Bronchial smooth muscle cell (primary cell): ENCODE measurements at places on chromosomes 2 and 18. TPM values are rescaled to one million over a fixed set of nuclear protein-coding genes. Genes with fewer than 3 reads are reported as not detected.

SERPINB2 gene
- total RNA-seq = 1.4 TPM in 1 of 2 replicates, not detected in the other

TXNDC2 gene
- total RNA-seq = 0.16 TPM in 1 of 2 replicates, not detected in the other

SP5 gene
- total RNA-seq = not detected in 2 replicates

TRIM43 gene
- total RNA-seq = not detected in 2 replicates

ADGRF3 gene
- not detected in 2 replicates for total RNA-seq

HOXD11 gene
- not detected in 2 replicates for total RNA-seq

KCNJ3 gene
- not detected in 2 replicates for total RNA-seq

ERFE gene
- total RNA-seq = 0.32 and 1.3 TPM in 2 replicates

CABYR gene
- total RNA-seq = 4.7 and 5.0 TPM in 2 replicates

YIPF4 gene
- total RNA-seq = 12.1 and 13.1 TPM in 2 replicates

ASPRV1 gene
- 0.32 and 0.43 TPM in 2 replicates for total RNA-seq

SLC23A3 gene
- 0.63 and 2.5 TPM in 2 replicates for total RNA-seq

IL36G gene
- not detected in 2 replicates for total RNA-seq

PLA2R1 gene
- 13.6 and 18.1 TPM in 2 replicates for total RNA-seq

ANO7 gene
- total RNA-seq = 0.09 and 0.63 TPM in 2 replicates

NT5C1B gene
- not detected in 2 replicates for total RNA-seq

CXCR2 gene
- total RNA-seq = not detected in 2 replicates

ERICH2 gene
- 1.2 TPM in 1 of 2 replicates, not detected in the other for total RNA-seq

SLC20A1 gene
- total RNA-seq = 22.1 and 53.0 TPM in 2 replicates

DSC2 gene
- under 0.01 and 0.09 TPM in 2 replicates for total RNA-seq

UGT1A10 gene
- not detected in 2 replicates for total RNA-seq

SLC4A5 gene
- 0.16 and 0.26 TPM in 2 replicates for total RNA-seq

ATP5F1A gene
- total RNA-seq = 802 and 836 TPM in 2 replicates

ADNP2 gene
- total RNA-seq = 7.4 and 10.6 TPM in 2 replicates

ATP5MC3 gene
- 72.4 and 99.9 TPM in 2 replicates for total RNA-seq

ASXL3 gene
- total RNA-seq = under 0.01 and 0.69 TPM in 2 replicates

MYO1B gene
- total RNA-seq = 37.9 and 84.0 TPM in 2 replicates

FAHD2A gene
- 22.2 and 22.7 TPM in 2 replicates for total RNA-seq

RELCH gene
- total RNA-seq = 23.2 and 29.1 TPM in 2 replicates

DSG1 gene
- total RNA-seq = not detected in 2 replicates

PKDCC gene
- total RNA-seq = 30.3 and 53.1 TPM in 2 replicates

FAM228B gene
- 6.1 and 10.6 TPM in 2 replicates for total RNA-seq

POTEJ gene
- not detected in 2 replicates for total RNA-seq

PLGLB1 gene
- total RNA-seq = 0.32 TPM in 1 of 2 replicates, not detected in the other

RAB6C gene
- not detected in 2 replicates for total RNA-seq

FARSB gene
- total RNA-seq = 4.7 and 6.0 TPM in 2 replicates

CD226 gene
- 0.16 and 0.34 TPM in 2 replicates for total RNA-seq

CEP192 gene
- total RNA-seq = 27.1 and 27.6 TPM in 2 replicates

SLC38A11 gene
- 0.09 and 0.47 TPM in 2 replicates for total RNA-seq
